EL (cell line): ENCODE measurements at places on chromosomes 2 and 18.

DNA sequence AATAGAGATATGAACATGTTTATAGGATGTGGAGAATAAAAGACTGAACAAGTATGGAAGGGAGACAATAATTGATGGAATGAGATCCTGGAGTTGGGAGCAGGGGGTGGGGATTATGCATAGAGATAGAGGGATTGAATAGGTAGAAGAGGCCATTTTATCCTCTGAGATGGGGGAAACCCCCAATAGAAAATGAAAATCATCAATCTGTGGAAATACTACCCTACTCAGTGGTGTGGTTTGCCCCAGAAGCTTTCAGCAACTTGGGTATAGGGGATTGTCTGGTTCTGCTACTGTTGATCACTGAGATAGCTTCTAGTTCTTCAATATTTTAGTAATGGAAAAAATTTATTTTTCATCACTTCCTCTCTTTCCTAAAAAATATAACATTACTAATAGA is 41.1 kb upstream of the RMND5A start:
- no peak for DNase-seq

GRCh38 chr2:201707753-201708152 is 9.3 kb upstream of the MPP4 start:
- DNase-seq, result peak; percentile 63

GRCh38 chr2:100580367-100581276 is 17.8 kb downstream of the PDCL3 start:
- DNase-seq, result no peak

DNA sequence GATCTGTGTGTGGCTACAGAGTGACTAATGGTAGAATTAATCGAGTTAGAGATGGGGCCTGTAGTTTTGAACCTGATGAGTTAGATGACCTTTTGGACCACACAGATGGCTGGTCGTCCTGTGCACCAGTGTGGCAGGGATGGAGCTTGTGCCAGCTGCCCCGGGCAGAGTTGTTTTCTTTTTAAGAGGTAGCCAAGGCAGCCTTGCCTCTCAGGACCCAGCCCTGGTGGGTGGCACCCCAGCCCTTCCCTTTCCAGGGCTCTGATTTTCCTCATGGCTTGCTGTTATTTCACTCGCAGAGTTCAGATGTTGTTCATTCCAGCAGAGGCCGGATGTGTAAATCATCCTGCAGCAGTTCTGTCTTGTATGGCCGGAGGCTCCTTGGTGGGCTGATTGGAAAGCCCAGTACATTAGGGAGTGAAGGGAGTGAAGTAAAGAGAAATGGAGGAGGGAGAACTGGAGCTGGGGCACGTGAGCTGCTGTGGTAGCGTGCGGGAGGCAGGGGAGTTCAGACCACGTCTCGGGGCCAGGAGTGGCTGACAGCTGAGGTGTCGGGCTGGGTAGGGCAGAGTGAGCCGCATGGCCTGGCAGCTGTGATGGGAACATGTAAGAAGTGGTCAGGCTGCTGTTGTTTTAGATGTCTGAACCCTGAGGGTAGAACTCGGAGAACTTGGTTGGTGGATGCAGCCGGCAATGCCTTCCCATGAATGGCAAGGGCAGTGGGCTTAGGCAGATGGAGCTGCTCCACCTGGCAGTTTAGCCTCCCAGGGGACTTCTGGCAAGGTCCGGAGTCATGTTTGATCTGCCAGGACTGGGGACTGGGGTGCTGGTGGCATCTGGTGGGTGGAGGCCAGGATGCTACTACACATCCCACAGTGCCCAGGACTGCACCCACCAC is 28.8 kb downstream of the ASAP2 start:
- peak; percentile 93 for DNase-seq

DNA sequence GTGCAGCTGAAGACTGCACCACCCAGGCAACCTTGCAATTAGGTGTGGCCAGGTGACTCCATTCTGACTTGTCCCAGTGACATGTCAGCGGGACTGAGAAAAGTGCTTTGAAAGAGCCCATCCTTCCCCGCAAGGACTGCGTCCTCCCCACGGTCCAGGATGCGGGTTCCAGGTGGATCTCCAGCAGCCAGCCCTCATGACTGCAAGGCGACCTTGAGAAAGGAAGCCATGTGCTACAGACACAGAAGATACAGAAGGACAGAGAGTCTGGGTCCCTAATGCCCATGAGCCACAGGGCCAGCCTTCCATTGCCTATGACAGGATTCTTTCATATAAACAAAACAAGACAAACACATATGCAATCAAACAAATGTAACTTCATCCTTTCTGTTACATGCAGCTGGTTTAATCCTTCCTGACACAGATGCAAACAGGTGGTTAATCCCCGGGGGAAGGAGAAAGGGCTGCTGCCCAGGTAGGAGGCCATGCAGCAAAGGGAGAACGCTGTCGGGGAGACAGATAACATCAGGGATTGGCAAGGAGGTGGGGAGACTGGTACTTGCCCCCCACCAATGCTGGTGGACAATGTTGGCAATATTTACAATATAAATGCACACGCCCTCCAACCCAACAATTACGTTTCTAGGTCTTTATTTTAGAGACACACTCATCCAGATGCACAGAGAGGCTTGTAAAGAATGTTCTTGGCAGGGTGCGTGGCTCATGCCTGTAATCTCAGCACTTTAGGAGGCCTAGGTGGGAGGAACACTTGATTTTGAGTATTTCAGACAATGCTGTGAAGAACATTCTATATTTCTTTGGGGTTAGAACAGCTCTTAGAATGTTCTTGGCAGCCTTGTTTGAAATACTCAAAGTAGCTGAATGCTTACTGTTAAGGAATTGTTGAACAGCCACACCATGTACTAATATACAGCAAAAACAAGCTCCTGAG is 64.8 kb downstream of the NCAPH start:
- DNase-seq, result no peak

GRCh38 chr2:69993708-69994107 is 32.3 kb upstream of the ASPRV1 start:
- no peak for DNase-seq

GRCh38 chr2:64859312-64860212 is 129.6 kb upstream of the SLC1A4 start:
- peak; percentile 93 for DNase-seq

DNA sequence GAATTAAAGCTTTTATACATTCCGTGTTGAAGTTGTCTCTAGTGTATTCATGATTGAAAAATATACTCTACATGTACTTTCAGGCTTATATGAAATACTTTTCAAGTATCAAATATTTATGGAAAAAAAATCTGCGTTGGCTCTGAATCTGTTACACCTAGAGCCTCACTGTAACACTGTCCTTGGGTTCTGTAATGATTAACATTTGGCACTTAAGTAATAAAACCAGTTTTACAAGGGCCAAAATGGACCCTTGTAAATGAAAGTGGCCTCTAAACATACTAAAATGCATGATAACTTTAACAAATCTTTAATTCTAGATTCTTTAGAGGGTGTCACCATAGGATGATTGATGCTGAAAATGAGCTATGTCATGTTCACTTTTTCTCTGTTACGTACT is 162.8 kb downstream of the PTPRM start:
- DNase-seq, result no peak

- DNase-seq, result no peak
Measured at GRCh38 chr2:20481798-20482405, 35.0 kb downstream of the RHOB start.

DNA sequence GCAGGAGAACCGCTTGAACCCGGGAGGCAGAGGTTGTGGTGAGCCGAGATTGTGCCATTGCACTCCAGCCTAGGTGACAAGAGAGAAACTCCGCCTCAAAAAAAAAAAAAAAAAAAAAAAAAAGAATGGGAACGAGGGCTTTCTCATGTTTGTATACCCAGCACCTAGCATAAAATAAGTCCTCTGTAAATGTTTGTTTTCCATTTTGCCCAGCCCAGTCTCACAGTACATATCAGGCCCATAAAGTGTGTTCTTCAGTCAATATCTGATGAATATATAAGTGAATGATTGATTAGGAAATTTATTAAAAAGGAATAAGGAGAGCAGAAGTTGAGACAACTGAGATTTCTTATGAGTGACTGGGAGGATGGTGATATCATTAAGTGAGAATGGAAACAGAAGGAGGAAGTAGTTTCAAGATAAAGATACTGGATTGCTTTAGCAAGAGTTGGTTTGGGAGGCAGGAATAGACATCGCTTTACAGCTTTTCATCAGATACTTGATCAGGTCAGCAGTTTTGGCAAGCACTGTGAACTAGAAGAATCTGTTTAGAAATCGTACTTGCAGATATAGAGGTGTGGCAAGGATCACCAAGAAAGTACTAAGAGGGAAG is 327.5 kb downstream of the KIAA1328 start:
- DNase-seq, result no peak

- DNase-seq, result peak; percentile 31
Measured at GRCh38 chr2:238159071-238159539, 335 bp downstream of the ERFE start.

DNA sequence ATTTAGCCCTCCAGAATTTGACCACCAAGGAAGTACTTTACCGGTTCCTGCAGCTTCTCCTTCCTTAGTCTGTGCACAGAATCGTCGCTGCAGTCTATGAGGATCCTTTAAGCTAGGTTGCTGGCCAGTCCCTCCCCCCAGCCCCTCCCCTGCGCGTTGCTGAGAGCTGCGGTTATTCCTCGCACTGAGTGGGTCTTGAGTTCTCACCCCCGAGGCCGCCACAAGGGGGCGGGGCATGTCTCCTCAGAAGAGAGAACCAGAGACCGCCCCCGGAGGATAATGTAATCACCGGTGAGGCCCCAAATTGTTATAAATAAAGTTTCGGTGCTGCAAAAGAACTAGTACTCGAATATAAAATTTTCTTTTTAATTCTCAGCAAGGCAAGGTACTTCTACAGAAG is 1184.9 kb upstream of the CDH2 start:
- DNase-seq, result no peak

GRCh38 chr2:119431976-119432850 is 559 bp downstream of the TMEM37 start:
- DNase-seq, result peak; percentile 70

DNA sequence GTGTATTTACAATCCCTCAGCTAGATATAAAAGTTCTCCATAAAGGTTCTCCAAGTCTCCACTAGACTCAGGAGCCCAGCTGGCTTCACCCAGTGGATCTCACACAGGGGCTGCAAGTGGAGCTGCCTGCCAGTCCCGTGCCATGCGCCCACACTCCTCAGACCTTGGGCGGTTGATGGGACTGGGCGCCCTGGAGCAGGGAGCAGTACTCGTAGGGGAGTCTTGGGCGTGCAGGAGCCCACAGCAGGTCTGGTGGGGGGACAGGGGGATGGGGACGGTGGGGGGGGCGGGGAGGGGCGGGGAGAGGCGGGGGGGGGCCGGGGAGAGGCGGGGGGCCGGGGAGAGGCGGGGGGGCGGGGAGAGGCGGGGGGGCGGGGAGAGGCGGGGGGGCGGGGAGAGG is 54.7 kb upstream of the RND3 start:
- DNase-seq, result no peak

DNA sequence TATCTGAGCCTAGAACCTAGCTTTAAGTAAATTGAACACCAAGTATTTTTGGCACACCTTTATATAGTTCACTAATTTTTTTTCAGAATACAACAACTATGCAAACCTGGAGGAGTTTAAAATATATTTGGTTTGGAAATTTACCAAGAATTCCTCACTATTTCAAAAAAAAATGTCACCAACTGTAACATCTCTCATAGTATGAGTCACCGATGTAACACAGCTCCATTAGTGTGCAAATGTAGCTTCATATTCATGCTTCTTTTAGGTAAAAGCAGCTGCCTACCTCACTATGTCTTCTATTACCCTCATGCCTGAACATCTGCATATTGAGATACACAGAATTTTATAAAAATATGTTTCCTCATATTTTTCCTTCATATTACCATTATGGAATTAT is 80.5 kb downstream of the NRXN1 start:
- DNase-seq, result no peak

GRCh38 chr2:10392951-10393639 is 55.0 kb downstream of the ODC1 start:
- DNase-seq, result no peak
